ENCODE measurements at places on chromosomes 2 and 18. TPM values are rescaled to one million over a fixed set of nuclear protein-coding genes. Genes with fewer than 3 reads are reported as not detected.

Gene HOXD8
- 2.3 TPM for total RNA-seq

Gene BCL11A
- 6.7 TPM for total RNA-seq

- ATAC-seq = no peak
Observed at GRCh38 chr2:24521162-24521857, 30.3 kb downstream of the NCOA1 start.

DNA sequence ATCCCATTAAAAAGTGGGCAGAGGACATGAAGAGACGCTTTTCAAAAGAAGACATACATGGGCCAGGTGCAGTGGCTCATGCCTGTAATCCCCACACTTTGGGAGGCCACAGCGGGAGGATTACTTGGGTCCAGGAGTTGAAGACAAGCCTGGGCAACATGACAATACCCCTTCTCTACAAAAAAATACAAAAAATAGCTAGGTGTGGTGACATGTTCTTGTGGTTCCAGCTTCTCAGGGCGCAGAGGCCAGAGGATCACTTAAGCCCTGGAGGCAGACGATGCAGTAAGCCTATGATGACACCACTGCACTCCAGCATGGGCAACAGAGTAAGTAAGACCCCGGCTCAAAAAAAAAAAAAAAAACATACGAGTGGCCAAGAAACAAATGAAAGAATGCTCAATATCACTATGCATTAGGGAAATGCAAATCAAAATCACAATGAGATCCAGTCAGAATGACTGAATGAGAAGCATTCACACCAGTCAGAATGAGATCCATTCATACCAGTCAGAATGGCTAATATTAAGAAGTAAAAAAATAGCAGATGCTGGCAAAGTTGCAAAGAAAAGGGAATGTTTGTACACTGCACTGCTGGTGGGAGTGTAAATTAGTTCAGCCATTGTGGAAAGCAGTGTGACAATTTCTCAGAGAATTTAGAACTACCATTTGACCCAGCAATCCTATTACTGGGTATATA is 550.2 kb upstream of the SLC39A10 start:
- ATAC-seq = no peak

- no peak for ATAC-seq
Observed at GRCh38 chr2:219772103-219772635, 144.7 kb downstream of the SLC4A3 start.

DNA sequence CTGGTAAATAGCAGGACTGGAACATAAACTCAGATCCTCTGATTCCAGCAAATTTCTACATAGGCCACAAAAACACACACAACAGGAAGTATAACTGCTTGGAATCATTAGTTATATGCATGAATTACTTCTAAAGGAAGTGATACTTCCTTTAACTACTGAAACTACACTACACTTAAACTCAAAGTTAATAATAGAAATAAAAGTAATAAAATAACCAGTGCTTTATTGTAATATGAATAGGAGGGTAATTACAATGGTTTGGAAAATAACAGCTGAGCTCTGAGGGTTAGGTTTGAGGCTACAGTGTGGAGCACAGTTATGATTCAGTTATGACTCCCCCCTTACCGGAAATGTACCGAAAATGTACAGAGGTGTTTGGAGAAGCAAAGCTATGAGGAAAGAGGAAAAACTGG is 18.5 kb upstream of the POLI start:
- ATAC-seq = no peak

Gene CYB5A
- total RNA-seq = 73.0 TPM
